ENCODE measurements at places on chromosomes 1 and 21.

GRCh38 chr1:212680680-212681389 is 18.8 kb downstream of the BATF3 start:
- DNase-seq: no peak

DNA sequence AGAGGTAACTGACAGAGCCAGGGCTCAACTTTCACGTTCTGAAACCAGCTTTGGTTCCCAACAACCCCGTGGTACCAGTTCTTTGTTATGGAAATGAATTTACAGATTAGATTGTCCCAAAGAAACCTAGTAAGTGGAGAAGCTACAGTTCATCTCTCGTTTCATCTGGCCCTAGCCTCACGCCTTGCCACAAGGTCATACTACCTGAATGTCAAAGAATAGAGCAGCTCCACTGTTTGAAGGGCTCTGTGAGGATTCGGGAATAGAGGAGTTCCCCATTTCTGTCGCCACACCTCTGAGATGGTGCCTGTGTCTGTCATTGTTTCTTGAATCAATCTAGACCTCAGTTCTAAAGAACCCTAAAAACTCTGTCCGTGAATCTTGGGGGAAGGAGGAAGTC is 15.0 kb upstream of the CDC42 start:
- DNase-seq: no peak

- DNase-seq: no peak
Measured at GRCh38 chr1:156419854-156420204, 50.8 kb downstream of the RHBG start.

DNA sequence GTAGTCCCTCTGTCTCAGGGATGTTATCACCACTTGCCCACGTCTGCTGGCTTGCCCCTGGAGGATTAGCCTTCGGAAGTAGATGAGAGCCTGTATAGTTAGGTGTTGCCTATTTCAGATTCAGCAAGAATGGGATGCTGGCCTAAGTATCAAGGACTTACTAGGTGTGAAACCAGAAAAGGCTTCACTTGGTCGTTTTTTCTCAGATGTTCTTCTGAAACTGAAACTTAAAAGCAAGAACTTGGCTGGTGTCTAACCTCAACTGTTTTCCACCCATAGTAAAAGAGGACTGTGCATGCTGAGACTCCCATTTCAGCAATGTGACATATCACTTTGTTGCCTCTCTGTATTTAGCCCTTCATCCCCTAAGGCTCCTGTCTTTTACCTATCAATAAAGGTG is 67.0 kb upstream of the LRRC53 start:
- no peak for DNase-seq

DNA sequence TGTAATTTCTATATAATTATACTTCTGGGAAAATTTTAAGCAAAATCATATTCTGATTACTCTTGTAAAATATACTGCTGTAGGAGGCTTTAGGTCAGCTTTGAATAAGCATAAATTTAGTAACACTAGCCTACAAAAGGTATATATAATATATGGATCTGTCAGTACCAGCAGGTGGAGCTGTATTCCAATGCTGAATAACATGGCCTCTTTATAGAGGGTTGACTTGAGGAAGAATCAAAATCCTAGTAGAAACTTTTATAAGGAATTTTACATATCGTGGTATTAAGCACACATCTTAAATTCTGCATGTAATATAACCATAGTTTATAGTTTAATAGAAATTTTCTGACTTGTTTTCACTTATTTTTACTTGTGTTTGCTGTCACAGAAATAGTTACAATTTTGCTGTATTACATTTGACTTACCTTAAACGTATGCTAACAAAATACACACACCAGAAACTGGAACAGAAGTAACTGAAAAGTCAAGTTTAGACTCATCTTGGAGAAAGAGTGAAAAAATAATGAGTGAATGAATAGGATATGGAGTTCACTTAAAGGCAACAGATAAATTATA is 79.3 kb downstream of the HMCN1 start:
- peak; percentile 64 for DNase-seq

GRCh38 chr1:89547563-89548116 is 23.0 kb downstream of the LRRC8B start:
- DNase-seq: no peak

GRCh38 chr1:98824736-98825135 is 163.2 kb downstream of the SNX7 start:
- DNase-seq: no peak

GRCh38 chr1:40313958-40314720 is 2.9 kb downstream of the COL9A2 start:
- no peak for DNase-seq

DNA sequence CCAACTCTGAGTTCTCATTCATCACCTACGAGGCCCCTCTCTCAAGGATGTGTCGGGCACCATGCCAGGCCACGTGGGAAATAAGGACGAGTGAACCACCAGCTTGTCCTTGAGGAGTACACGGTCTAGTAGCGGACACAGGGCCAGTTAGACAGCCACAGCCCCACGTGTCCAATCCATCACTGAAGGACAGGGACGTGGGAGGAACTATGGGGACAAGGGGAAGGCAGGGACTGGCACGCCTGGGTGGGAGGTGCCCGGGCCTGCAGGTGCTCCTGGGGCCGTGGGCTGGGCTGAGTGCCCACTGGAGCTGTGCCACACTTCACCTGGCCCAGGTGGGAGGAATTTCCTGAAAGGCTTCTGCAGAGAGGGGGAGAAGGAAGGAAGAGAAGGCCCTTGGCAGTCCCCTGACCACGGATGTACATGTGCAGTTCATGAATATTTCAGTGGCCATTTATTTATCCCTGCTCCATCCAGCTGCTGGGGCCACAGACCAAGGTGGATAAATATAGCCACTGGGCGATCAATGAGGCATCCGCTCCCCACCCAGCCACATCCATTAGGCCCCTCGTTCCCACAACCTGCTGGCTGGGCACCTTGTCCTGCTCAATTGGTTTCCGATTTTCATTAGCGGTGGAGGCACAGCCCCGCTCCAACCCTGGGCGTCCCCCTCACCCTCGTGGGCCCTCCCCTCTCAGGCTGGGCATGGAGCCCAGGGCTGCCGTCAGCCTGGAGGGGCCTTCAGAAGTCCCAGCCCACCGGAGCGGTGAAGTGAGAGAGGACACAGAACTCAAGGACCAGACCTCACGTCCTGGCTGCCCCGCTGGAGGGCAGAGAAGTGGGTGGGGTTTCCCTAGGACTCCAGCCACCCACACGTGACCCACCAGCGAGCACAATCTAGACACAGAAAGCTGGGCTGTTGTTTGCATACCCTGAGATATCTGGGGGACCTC is 59.5 kb downstream of the CASZ1 start:
- no peak for DNase-seq

GRCh38 chr1:16302709-16303627 is 49.3 kb downstream of the FBXO42 start:
- DNase-seq: no peak

GRCh38 chr1:36285443-36286101 is 20.6 kb upstream of the SH3D21 start:
- DNase-seq: peak; percentile 78

- peak; percentile 29 for DNase-seq
Measured at GRCh38 chr1:12616709-12617373, 1.2 kb downstream of the DHRS3 start.

DNA sequence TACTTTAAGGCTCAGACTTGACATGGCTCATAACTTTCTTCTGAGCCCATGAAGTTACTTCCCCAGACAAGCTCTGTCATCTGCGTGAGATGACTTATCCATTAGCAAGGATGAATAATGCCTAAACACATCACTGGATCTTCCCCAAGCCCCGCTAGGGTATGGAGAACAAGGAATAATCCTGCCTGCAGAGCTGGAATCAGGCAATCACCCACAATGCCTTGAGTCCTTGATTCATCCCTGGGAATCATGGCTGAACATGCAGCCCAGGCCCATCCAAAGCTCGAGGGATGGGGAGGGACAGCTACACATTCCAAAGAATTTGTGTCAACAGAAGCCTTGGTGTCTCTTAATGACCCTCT is 131.7 kb downstream of the PSMG1 start:
- DNase-seq: no peak

DNA sequence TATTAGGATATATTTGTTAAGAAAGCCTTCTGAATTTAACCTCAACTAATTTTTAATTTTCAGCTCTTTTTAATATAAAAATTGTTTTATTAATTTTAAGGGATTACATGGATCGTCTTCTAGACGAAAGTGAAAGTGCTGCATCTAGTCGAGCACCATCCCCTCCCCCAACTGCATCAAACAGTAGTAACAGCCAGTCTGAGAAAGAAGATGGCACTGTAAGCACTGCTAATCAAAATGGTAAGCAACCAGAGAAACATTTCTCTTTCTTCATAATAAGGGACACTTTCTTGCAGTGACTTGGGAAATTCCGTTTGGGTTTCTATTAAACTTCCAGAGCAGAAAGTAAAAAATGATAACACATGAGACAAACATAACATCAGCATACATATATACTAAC is 56.9 kb downstream of the MIER1 start:
- DNase-seq: peak; percentile 60

DNA sequence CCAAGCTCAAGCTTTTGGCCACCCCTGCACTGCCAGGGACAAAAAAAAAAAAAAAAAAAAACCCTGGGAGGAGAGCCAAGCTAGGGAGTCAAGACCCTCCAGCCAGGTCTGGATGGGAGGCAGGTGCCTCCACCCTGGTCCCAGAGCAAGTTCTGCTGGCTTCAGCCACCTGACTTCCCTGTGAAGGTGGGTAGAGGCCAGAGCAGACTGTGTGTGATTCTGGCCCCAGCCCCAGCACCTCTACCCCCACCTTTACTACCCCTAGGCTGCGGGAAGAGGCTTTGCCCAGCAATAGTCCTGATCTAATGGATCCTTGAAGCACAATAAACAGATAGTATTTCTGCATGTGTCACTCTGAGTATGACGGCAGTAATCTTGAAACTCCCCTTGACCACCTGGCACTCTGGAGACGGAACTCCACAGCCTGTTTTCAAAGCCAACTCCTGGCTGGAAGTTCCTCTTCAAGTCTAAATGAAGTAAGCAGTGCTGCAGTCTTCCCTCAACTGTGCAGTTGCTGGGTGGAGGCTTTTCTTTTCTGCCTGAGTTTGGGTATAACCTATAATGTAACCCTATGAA is 9.8 kb downstream of the PDZK1IP1 start:
- DNase-seq: no peak

DNA sequence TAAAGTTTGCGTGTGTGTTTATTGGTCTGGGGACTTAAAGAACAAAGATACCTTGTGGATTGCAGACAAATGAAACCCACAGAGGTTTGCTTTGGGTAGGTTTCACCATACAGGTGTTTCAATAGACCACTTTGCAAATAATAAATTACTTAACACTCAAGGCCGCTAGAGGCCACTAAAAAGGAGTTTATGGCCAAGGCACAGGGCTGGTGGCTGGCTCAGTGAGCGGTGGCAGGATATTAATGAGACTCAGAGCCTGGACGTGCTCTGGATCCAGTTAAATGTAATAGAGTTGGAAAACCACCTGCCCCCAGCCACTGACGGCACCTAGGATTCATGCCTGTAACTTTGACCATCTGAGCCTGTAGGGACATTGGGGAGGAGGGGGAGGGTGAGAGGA is 44.5 kb downstream of the LRRC38 start:
- DNase-seq: no peak

GRCh38 chr21:26147535-26147934 is 23.0 kb downstream of the APP start:
- DNase-seq: no peak

GRCh38 chr1:117753232-117753631 is 147.4 kb downstream of the TENT5C start:
- no peak for DNase-seq

DNA sequence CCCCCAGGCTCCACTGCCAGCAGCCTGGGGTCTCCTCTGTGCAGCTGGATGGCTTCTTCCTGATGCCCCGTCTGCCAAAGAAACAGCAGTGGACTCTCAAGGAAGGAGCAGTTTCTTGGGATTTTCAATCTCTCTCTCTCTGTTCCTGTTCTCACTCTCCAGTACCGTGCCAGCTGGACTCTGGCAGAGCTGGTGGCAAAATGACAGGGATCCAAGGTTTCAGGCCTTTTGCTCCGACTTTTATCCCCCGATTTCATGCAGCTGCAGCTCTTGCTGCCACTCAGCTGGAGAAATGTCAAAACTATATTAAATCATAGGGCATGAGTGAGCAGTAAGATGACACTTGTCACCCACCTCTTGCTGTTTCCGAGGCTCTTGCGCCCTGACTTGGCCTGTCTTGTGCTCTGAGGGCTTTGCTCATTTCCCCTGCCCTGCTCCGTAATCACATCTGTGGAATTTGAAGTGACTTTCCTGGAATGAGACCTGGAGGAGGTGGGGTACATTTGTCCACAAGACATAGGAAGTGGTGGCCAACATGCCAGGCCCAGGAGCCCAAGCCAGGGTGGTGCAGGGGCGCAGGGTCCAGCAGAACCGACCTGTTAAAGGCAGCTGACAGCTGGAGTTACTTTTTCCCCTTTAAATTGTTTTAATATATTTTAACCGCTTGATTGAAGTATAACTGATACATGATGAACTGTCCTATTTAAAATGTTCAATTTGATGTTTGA is 576.2 kb downstream of the PTPRU start:
- DNase-seq: no peak

- DNase-seq: no peak
Measured at GRCh38 chr1:66552829-66553228, 18.9 kb downstream of the SGIP1 start.

- no peak for DNase-seq
Measured at GRCh38 chr1:36542024-36542961, 59.6 kb upstream of the CSF3R start.

DNA sequence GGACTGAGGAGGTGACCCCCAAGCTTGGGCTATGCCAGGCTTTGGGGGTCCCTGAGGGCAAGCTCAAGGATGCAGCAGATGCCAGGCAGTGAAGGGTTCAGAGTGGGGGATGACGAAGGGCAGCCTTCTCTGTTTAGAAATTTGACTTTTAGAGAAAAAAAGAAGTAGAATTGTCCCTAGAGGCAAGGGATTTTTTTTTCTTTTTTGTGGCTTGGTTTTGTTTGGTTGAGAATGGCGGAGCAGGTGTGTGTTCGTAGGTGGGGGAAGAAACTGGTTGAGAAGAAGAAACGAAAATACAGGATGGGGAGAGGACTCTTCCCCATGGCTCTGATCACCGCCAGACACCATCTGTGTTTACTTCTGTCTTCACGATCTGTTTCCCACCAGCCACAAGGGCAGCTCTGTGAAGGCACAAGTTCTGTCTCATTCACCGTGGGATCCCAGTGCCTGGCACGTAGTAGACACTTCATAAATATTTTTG is 8.2 kb downstream of the PLA2G5 start:
- DNase-seq: no peak

- no peak for DNase-seq
Measured at GRCh38 chr1:7606096-7606495, 165.0 kb upstream of the VAMP3 start.

DNA sequence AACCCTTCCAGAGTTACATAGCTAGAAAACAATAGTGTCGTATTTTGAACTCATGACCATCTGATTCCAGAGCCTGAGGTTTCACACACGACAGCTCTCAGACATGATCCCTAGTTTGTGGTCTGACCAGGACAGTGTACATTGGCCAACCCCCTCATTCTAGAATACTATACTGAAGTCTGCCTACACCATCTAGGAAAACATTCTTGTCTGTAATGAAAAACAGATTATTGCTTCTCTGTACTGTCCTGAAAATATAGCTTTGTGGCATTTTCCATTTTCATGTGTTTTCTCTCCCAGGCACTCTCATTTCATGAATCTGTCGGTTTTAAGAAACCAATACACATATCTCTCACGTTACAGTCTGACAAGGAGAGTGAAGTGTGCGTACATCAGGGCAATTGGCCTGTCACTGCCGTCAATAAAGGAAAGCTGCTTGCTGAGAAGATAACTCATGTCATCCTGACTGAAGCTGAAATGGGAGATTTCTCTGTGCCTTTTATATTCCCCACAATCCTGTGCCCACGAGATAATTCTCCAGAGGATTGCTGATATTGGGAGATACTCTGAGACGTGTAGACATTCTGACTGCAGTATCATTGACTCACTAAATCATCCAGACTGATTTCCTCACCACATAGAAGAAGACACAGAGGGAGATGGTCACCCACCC is 585.6 kb downstream of the PLPP3 start:
- DNase-seq: no peak

Data from ACHN (cell line).